Activated CD4-positive, CD25-positive, alpha-beta regulatory T cell (primary cell): ENCODE measurements at places on chromosomes 16 and 17.
A peak's percentile ranks its signal among the peaks of the same experiment; 100 is the strongest.

- no peak for DNase-seq
These were observed 1.4 kb downstream of the KRTAP2-4 start for GRCh38 chr17:41064301-41064700.

GRCh38 chr17:49571283-49571682 lies 4.4 kb upstream of the NXPH3 start:
- no peak for DNase-seq

DNA sequence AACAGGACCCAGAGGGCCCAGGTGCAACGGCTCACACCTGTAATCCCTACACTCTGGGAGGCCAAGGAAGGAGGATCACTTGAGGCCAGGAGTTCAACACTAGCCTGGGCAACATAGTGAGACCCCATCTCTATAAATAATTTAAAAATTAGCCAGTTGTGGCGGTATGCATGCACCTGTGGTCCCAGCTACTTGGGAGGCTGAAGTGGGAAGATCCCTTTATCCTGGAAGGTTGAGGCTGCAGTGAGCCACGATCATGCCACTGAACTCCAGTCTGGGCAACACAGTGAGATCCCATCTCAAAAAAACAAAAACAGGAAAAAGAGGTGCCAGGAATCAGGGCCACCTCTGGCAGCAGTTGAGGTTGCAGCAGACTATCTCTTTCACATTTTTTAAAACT lies 85.7 kb upstream of the NUDT7 start:
- DNase-seq, result no peak

DNA sequence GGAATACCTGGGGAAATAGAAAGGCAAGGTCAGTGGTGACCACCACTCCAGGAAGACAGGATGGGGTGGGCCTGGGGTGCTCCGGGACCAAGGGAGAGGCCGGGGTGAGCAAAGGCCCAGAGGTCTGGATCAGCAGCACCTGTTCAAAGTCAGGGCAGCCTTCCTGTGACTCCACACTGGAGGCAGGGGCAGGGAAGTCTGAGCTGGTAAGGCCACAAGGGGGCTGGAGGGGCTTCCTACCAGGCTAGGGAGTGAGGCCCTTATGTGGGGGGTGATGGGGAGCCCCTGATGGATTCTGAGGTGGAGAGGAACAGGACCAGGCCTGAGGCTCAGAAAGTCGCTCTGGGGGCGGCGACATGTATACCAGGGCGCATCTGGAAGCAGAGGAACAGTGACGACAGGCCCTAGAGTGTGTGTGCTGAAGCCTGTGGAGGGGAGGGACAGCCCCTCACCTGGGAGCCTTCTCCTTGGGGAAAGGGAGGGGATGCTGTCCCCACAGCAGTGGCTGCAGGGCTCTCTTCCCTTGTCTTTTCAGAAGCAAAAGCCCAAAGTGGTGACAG lies 3.7 kb downstream of the C16orf78 start:
- DNase-seq, result no peak

DNA sequence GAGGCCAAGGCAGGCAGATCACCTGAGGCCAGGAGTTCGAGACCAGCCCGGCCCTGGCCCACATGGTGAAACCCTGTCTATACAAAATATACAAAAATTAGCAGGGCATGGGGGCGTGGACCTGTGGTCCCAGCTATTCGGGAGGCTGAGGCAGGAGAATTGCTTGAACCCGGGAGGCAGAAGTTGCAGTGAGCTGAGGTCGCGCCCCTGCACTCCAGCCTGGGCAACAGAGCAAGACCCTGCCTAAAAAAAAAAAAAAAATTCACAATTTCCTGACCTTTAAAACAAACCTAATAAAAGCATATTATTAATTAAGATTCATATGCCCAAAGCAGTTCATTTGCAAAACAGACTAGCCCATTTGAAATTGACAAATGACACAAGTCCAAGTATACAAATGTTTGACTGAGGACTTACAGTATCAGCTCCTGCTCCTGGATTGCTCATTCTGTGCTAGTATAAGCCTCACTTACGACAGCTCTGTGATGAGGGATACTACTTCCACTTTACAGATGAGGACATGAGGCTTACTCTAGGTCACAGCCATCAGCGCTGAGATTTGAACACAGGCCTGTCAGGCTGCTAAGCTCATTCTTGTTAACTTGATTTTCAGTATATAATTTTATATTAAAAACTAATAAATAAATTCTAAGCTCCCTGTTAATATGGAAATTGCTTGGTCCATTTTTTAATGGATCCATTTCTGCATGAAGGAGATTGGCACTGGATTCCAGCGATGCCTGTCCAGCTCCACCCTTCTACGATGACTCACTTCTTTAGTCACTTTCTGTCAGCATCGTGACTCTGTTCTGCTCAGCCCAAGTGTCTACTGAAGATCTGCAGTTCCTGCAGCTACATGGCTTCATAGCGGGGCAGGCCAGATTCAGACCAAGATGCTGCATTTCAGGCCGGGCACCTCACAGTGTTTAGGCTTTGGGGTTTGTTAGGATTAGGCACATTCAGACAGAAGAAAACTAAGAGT lies 88.2 kb downstream of the WDR59 start:
- DNase-seq, result no peak

DNA sequence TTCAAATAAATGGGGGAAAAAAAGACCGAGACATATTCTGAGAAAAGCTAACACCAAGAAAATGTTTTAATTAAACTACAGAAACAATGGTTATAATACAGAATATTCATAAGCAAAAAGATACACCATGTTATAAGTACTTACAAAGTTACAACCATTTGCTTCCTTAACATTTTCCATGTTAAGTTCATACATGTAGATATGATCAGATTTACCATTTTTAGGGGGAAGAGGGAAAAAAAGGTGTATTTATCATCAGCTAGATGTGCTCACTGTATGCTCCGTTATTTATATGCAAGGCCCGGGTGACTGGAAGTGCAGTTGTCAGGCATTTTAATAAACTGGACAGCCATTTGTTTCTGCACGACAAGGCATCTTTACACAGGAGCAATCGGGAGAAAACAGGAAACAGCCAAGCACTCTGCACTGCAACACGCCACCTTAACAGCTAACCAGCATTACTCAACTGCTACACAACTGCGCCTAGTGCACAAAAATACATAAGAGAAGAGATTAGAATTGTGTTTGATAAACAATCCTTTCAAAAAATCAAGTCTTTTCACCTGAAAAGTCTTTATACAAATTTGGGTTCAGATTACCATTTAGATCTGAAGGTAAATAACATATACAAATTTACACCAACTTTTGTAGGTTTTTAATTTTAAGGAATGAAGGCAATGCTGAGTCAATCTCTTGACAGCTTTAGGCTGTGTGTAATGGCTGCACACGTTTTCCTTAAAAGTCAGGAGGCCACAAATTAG lies 2.9 kb downstream of the SRSF2 start:
- no peak for DNase-seq

GRCh38 chr16:595942-596735 lies 6.3 kb downstream of the RAB40C start:
- no peak for DNase-seq

DNA sequence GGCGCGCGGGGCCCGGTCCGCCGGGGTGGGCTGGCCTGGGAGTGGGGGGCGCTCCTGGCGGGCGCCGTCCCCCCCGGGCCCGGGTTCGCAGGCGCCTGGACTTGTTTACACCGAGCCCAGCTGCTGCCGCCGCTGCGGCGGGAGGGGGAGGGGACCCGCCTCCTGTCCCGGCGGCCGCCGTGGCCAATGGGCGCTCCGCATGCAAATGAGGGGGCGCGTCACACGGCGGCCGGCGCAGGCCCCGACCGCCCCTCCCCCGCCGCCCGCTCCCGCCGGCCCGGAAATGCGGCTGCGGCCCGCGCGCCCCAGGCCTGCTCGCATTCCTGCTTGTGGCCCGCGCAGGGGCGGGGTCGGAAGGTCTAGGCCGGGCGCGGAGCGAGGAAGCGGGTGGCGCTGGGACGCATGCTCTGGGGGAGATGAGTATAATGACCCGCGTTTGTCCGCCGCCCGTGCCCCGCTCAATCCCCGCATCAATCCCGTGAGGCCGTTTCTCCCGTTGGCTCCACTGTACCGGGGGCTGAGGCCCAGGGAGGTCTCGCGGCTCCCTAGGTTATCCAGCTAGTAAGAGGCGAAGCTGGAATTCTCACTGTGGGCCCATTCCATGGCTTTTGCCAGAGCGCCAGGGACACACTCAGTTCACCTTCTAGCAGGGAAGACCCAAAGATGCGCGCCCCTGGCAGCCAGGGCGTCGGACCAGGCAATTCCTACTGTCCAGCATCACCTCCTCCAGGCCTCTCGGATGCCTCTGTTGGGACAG lies at the start of gene YPEL3:
TSS of gene YPEL3 (minus strand) at position 109 of the 757 bp plus-strand sequence. CDS start 731 bp downstream, outside the sequence.
- DNase-seq, result peak; percentile 85

DNA sequence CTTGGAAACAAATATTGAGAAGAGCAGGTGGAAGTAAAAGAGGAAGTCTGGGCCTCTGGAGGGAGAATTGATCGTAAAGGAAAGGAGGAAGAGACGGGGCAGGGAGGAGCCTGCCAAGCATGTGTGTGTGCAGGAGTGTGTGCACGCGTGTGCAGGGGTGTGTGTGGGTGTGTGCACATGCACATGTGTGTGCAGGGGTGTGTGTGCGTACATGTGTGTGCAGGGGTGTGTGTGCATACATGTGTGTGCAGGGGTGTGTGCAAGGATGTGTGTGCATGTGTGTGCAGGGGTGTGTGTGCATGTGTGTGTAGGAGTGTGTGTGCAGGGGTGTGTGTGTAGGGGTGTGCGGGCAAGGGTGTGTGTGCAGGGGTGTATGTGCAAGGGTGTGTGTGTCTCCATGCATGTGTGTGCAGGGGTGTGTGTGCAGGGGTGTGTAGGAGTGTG lies 10.0 kb downstream of the CEP295NL start:
- no peak for DNase-seq

DNA sequence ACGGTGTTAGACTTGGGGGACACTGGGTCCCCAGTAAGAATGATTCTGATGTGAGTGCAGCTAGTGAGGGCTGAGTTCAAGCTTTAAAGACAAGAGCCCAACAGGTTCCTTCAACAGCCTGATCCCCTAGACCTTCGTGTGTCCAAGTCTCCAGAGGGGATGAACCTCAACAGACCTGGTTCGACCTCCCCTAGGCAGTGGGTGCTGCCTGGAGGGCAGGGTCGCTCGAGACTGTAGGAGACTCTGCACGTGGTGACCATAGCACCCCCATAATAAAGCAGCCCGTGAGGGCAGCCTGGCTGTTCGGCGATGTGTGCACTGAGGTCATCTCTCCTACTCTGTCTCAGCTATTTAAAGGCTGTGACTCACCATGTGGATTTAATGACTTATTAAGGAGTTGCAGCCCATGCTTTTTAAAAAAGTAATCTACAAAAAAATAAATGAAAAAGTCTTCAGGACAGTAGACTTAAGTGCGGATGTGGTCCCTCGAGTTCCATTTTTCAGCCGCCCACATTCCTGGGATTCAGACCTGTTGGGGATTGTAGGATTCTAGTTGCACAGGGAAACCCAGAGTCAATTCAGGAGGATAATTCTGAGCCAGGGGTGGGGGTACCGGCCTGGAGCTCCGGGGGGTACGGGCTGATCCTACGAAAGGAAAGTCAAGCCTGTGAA lies 23.4 kb upstream of the METRNL start:
- DNase-seq, result no peak

DNA sequence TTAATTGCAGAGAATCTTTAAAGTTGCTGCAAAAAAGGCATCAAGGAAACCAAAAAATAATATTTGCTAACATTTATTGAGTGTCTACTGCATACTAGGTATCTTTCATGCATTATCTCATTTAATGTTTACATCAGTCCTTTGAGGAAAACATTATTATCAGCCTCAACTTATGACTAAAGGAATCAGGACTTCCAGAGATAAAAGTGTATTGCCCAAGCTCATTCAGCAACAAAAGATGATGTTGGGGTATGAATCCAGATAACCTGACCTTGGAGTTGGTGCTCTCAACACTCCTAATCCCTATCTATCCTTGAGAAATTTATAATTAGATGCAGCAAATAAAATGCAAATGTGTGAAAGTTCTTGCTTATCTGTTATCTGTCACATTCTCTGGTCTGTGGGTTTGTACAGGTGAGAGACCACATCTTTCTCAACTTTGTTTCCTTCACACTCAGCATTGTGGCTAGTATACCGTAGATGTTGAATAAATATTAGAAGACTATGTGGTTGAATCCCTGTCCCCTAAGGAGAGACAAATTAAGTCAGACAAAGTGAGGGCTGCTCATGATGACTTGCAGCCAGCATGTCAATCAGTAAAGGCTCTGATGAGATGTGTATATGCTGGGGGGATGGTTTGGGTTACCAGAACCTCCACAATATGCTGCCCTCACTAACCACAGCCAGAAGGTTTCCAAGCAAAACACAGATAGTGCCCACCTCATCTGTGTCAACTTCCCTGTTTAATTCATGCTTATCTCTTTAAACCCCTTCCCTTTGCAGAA lies 82.6 kb downstream of the NOG start:
- DNase-seq, result no peak

DNA sequence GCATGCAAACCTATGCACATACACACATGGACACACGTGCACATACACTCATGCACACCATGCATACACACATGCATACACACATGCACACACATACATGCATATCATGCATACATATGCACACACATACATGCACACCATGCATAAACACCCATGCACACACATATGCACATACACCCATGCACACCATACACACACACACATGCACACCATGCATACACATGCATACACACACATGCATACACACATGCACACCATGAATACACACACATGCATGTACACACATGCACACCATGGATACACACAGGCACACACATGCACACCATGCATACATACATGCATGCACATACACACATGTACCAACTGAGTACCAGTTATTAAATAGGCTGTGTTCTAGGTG lies 543.3 kb upstream of the EEF2KMT start:
- no peak for DNase-seq

GRCh38 chr16:7517496-7517895 lies 184.9 kb downstream of the RBFOX1 start:
- no peak for DNase-seq

GRCh38 chr17:79981661-79982101 lies 54.0 kb downstream of the TBC1D16 start:
- no peak for DNase-seq

DNA sequence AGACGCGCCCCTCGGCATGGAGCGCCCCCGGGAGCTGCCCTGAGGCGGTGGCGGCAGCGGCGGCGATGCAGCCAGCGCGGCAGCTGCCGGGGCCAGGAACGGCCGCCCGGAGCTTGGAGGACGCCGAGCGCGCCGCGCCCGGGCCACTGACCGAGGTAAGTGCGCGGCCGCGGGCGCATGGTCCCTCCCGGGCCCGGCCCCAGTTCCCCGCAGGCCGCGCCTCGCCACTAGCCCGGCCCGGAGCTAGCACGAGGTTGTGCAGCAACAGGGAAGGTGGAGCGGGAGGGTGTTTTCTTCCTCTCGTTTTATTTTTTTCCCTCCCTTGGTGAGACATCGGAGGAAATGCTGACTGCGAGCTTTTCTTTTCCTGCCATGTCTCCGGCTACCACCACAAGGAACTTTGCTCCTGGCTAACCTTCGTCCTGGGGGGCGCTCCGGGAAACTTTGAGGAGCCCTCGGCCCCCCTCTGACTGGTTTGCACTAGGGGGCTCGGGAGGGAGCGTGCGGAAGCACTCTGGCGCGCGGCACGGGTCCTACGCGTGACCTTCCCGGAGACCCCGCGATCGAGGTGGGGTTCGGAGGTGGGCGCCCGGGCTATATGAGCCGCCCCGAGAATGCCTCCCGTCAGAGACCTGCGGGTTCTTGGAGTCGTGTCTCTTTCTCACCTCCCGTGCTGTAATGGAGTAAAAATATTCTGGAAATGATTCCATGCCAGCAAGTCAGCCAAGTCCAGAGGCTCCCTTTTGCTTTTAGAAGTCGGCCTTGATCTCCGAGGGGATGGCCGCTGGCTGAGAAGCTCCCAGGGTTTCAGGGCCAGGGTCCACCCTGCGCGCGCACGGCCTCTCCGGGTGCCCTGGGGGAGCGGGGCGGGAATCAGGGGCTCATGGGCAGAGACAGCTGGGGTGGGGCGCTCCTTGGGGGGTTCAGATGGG lies 868 bp downstream of the KCNJ12 start:
- no peak for DNase-seq
